Suppressor macrophage (primary cell): ENCODE measurements at places on chromosomes 11 and 22.

DNA sequence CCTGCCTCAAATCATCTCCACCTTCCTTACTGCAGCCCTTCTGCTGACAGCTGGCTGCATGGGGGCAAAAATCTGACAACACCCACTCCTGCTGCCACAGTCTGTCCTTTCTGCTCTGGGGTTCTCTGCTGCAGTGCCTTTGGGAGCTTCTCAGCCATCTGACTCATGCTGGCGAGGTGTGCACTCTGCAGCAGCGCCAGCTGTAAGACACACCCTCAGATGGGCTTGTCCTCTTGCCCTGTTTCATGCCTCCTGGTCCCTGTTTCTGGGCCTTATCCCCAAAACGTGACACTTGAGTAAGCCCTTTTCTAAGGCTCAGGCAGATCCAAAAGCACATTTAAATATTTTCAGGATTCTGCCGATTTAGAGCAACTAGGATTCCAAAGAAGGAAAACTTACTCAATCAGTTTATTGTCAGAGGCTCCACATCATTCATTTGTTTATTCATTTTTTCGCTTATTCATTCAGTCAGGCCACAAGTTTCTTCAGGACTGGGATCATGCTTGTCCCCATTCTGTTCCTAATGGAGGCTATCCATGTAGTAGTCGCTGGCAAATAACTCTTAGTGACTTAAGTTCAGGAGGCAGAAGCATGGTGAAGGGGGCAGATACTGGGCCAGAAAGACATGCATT, 60.2 kb downstream of the SMIM38 start:
- DNase-seq: no peak

DNA sequence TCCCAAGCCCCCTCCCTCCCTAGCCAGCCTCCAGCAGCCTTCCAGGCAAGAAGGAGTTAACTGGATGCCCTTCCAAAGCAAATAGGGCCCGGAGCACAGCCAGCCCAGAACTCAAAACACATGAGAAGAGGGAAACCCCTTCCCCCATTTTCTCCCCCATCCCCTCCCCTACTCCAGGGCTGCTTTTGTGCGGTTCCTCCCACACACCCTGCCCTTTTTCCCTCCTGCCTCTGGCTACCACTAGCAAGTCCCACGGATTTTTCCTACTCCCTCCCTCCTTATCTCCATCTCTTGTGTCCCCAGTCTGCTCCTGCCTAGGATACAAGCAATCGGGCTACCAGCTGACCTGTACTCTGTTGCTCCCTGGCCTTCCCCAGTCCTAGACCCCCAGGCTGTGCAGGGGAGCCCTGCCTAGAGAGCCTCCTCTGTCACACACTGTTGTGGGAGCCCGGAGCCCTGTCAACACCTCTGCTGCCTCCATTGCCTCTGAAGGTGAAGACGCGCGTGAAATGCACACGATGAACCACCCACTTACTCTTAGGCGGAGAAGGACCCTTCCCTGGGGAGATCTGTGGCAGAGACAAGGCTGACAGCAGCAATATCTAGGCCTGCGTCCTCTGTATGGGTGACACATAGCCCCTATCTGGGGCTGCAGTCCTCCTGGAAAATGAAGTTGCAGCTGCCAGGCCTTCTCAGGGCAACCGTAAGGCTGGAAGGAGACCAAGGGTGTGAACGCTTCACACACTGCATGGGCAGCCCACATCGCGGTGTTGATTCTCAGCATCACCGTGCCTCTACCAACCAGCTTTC, 282.8 kb downstream of the MN1 start:
- no peak for DNase-seq

DNA sequence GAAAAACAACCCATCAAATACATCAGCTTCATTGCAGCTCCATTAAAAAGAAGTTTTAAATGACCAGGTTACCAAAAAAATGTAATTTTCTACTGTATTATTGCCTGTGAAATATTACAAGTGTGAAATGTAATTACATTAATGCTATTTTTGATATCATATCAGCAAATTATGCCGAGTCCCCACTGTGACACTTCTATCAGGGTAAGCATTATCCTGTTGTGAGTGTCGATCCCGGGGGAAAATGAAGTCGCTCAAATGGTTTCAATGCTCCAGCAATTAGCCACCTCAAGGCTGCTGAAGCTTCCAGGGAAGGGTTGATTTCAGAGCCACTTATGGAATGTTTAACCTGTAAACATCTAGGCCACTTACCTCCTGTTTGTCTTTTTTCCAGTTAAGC, 70.4 kb downstream of the RCN1 start:
- DNase-seq: no peak

GRCh38 chr11:10900681-10901415, 43.0 kb upstream of the ZBED5 start:
- DNase-seq: peak; percentile 52

GRCh38 chr11:22671751-22672150, 5.3 kb downstream of the GAS2 start:
- no peak for DNase-seq

GRCh38 chr11:23453522-23453921, 593.2 kb upstream of the CCDC179 start:
- no peak for DNase-seq

DNA sequence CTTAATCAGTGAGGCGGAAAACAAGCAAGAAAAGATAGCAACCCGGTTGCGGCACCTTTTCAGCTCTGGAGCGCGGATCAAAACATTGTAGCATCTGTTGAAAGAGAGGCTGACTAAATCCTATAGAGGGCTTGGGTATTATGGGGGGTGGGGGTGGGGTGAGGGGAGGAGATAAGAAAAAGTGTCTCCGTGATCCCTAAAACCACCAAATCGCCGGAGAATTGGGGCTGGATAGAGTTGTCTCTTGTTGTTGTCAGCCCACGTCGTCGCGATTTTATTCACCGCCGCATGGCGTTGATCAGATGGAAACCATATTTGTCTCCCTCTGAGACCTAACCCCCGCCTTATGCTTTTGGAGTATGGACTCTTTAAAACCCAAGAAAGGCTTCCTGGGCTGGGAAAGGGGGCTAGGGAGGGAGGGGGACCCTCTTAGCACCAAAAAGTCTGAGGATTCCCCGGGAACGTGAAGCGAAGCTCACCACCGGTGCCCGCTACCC, 13.0 kb downstream of the PAX6 start:
- DNase-seq: no peak

GRCh38 chr11:131038597-131038996, 122.3 kb upstream of the SNX19 start:
- DNase-seq: peak; percentile 7

- peak; percentile 31 for DNase-seq
Measured at GRCh38 chr11:61477727-61478148, 30.8 kb upstream of the LRRC10B start.

DNA sequence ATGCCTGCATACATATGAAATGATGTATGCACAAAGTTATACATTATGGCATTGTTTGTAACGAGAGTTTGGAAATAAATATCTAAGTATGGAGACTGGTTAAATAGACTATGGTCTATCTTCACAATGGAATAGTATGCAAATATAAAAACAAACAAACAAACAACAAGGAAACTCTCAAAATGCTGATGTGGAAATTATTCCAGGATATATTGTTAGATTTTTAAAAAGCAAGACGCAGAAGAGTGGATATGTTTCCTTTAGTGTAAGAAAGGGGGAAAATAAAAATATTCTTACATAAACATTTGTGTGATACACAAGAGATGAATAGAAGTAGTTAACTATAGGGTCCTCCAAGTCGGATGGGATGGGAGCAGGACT, 10.8 kb upstream of the CRKL start:
- no peak for DNase-seq

DNA sequence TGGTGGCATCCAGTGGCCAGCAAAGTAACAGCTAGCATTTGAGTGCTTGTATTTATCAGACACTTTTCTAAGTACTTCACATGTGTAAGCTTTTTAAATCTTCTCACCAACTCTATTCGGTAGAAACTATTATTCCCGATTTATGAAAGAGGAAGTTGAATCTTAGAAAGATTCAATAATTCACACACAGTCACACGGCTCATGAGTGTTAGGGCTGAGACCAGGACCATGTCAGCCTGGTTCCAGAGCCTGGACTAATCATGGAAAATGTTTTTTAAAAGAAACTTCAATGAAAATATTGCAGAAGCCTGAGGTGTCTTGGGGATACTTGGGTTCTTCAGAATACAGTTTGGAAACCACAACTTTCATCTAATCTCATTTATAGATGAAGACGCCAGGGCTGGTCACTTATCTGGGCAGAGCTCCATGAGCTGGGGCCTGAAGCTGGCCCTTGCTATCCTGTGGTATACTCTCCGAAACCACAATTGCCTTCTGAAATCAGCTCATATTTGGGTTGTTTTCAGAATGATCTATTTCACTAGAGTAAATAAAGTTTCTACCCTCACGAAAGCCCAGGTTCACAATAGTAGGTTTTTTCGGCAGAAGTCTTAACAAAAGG, 4.3 kb upstream of the CRTAM start:
- DNase-seq: peak; percentile 54
